T-cell (primary cell): ENCODE measurements at places on chromosomes 6 and 20.

- DNase-seq, result no peak
- H3K4me1 ChIP-seq, result no peaks in the 10 kb centered on the region
- H3K27me3 ChIP-seq, result no peaks in the 10 kb centered on the region
These were observed 112.8 kb upstream of the BMP2 start for GRCh38 chr20:6654513-6655252.

DNA sequence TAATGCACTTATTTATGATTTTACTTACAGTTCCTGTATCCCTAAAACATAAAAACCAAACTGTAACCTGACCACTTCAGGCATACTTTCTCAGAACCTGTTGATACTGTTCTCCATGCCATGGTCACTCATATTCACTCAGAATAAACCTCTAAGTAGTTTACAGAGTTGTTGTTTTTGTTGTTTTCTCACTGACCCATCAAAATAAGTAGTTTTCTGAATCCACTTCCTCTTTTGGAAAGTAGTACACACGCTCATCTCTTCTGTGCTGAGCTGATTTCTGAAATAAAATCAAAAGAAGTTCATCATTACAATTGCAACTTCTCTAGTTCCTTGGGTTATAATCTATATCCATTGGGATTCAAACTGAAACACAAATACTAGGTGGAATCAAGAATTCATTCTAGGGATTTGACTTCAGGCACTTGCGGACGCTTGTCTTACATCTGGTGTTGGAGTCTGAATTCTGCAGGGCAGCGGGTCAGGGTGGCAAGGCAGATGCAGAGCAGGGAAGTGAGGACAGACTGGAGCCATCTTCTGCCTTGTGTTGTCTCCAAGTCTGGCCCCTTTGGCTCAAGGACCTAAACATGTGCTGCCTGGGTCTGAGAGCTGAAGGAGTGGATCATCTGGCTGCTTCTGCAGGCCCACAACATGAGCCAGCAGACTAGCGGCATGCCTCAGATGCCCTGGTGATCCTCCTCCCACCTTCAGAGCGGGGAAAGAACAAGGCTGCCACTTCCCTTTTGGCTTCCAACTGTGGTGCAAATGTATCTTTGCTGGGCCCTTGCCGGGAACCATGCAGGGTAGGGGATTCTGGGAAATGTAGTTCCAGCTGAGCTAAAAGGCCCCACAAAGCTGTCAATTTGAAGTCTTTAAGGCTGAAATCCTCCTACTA is 167.9 kb upstream of the MYLIP start:
- H3K4me3 ChIP-seq, result no peak overlapping the region
- H3K4me1 ChIP-seq, result peaks cover 2% of the 10 kb centered on the region
- H3K27me3 ChIP-seq, result peaks cover under 1% of the 10 kb centered on the region
- no peak overlapping the region for H3K27ac ChIP-seq
- H3K36me3 ChIP-seq, result no peaks in the 10 kb centered on the region
- no peak for DNase-seq

DNA sequence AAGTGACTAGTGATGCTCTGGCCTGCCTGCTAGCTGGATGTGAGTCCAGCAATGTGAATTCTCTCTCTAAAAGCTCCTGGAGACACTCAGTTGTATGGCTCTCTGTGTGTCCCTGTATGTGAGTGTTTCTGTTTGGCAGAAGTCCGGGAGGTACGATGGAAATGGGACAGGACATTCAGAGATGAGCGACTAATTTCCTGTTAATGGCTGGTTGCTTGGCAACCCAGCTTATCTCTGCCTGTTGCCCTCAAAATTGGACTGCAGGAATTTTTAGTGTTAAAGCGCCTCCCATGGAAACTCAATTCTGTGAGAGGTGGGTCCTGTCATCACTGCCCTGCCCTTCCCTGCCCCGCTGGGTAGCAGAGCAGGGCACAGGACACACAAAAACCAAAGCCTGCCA is 136.8 kb upstream of the LRFN2 start:
- no peaks in the 10 kb centered on the region for H3K4me1 ChIP-seq
- H3K36me3 ChIP-seq, result no peaks in the 10 kb centered on the region
- peaks cover 11% of the 10 kb centered on the region for H3K27me3 ChIP-seq

DNA sequence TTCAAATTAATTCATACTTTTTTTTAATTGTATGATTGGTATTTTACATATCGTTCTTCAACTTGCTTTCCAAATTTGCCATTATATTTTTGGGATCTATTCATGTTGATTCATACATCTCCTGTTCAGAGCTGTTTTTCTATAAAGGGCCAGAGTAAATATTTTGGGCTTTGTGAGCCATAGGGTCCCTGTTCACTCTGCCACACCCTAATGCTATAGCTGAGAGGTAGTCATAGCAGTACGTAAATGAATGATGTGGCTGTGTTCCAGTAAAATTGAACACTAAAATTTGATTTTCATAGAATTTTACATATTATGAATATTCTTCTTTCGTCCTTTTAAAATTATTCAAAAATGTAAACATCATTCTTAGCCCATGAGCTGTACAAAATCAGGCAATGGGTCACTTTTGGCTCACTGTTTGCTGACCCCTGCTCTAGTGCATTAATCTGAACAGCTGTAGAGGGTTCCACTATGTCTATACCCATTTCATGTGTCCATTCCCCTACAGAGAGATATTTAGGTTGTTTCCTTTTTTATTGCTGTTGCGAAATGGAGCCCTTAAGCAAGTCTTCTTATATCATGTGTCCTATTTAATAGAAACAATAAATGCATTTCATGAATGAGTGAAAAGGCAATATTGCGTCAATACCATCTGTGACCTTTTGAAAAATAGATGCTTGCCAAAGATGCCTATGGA is 136.4 kb upstream of the SALL4 start:
- no peak for DNase-seq
- no peaks in the 10 kb centered on the region for H3K27me3 ChIP-seq
- H3K4me1 ChIP-seq, result no peaks in the 10 kb centered on the region
- no peak overlapping the region for H3K27ac ChIP-seq
- H3K4me3 ChIP-seq, result no peak overlapping the region

- no peaks in the 10 kb centered on the region for H3K4me1 ChIP-seq
- H3K27ac ChIP-seq, result no peak overlapping the region
- H3K36me3 ChIP-seq, result no peaks in the 10 kb centered on the region
- no peaks in the 10 kb centered on the region for H3K27me3 ChIP-seq
- no peak overlapping the region for H3K4me3 ChIP-seq
- no peak for DNase-seq
These were observed 134.7 kb downstream of the FAM83B start for GRCh38 chr6:54981276-54981609.

- peaks cover 3% of the 10 kb centered on the region for H3K4me1 ChIP-seq
- no peak for DNase-seq
- H3K36me3 ChIP-seq, result peaks cover 68% of the 10 kb centered on the region
- no peak overlapping the region for H3K4me3 ChIP-seq
These were observed 41.8 kb downstream of the KCNS1 start for GRCh38 chr20:45059022-45059728.

DNA sequence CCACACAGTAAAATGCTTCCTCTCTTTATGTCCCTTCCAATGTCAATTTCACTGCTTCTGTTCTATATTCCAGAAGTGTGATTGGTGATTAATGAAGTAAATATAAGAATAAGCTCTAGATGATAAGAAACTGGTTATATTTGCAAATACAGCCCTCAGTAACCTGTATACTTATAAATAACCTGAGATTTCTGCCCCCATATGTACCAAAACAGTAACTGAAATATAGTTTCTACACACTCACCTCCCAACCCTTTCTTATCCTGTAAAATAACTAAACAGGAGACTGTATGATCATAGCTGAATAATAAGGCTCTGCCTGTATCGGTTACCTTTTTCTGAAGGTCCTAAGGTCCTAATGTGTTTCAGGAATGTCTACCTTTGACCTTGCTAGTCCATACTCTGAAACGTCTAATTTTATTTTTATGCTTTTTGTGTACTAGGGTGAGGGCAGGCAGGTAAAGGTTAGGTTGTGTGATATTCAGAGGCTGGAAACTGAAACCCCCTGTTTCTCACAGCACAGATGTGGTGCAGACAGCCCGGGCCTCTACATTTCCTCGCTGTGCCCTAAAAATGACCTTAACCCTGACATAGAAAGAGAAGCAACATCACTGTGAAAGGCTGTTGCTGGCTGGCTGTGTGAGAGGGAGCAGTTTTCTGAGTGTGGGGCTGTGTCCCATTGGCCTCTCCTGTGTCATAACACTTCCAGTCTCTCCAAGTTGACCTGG is 378.8 kb downstream of the CENPW start:
- H3K27ac ChIP-seq, result no peak overlapping the region
- DNase-seq, result no peak
- no peaks in the 10 kb centered on the region for H3K27me3 ChIP-seq
- H3K36me3 ChIP-seq, result no peaks in the 10 kb centered on the region
- H3K4me3 ChIP-seq, result no peak overlapping the region
- no peaks in the 10 kb centered on the region for H3K4me1 ChIP-seq

GRCh38 chr6:140909156-140909555 is 1223.6 kb upstream of the GJE1 start:
- DNase-seq, result no peak
- H3K36me3 ChIP-seq, result no peaks in the 10 kb centered on the region
- H3K4me3 ChIP-seq, result no peak overlapping the region
- H3K4me1 ChIP-seq, result no peaks in the 10 kb centered on the region
- peaks cover 3% of the 10 kb centered on the region for H3K27me3 ChIP-seq
- no peak overlapping the region for H3K27ac ChIP-seq

- peaks cover 26% of the 10 kb centered on the region for H3K36me3 ChIP-seq
- no peak overlapping the region for H3K4me3 ChIP-seq
- no peak for DNase-seq
- H3K27ac ChIP-seq, result no peak overlapping the region
- peaks cover 10% of the 10 kb centered on the region for H3K4me1 ChIP-seq
These were observed 243.0 kb downstream of the ATXN1 start for GRCh38 chr6:16518265-16518664.

DNA sequence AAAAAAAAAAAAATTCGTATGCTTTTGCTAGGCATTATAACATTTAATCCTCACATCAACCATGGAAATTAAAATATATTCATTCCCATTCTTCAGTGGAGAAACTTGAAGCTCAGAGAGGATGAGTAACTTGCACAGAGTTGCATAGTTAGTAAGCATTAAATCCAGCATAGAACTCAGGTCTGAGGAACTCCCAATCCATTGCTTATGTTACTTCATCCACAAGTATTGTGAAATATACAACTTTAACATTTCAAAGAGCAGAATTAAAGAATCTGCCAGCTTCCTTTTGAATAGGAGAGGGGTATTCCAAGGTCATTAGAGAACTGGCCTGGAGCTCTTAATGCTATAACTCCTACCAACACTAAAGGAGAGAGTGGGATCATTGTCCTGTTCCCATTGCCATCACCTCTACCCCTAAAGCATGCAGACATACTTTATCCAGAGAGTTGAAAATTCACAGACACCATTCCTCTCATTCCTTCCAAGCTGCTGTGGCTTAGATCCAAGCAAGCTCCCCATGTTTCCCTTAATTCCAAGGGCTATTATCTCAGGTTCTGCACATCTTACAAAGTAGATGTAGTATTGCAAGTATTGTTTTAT is 91.9 kb downstream of the FLRT3 start:
- H3K4me1 ChIP-seq, result no peaks in the 10 kb centered on the region
- H3K4me3 ChIP-seq, result no peak overlapping the region
- H3K27me3 ChIP-seq, result no peaks in the 10 kb centered on the region
- no peak for DNase-seq

DNA sequence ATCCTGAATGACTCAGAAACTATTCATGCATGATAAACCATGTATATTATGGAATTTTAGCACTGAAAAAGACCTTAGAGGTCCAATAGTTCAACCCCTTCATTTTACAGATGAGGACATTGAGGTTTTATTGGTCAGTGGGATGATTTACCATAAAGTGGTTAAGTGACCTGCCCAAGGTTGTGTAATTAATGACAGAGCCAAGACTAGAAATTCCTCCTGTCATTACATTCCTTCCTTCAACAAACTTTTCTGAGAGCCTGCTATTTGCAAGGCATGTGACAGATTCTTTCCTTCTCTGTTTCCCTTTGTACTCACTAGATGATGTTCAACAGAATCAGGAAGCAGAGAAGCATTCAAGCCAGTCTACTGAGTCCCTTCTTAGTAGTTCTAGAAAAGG is 170.7 kb upstream of the KCNK16 start:
- H3K27me3 ChIP-seq, result no peaks in the 10 kb centered on the region
- H3K4me3 ChIP-seq, result no peak overlapping the region
- no peak for DNase-seq
- H3K4me1 ChIP-seq, result no peaks in the 10 kb centered on the region
- no peaks in the 10 kb centered on the region for H3K36me3 ChIP-seq

GRCh38 chr6:14010275-14010674 is 85.5 kb downstream of the RNF182 start:
- no peaks in the 10 kb centered on the region for H3K4me1 ChIP-seq
- DNase-seq, result no peak
- no peaks in the 10 kb centered on the region for H3K36me3 ChIP-seq
- peaks cover 2% of the 10 kb centered on the region for H3K27me3 ChIP-seq
- no peak overlapping the region for H3K4me3 ChIP-seq

DNA sequence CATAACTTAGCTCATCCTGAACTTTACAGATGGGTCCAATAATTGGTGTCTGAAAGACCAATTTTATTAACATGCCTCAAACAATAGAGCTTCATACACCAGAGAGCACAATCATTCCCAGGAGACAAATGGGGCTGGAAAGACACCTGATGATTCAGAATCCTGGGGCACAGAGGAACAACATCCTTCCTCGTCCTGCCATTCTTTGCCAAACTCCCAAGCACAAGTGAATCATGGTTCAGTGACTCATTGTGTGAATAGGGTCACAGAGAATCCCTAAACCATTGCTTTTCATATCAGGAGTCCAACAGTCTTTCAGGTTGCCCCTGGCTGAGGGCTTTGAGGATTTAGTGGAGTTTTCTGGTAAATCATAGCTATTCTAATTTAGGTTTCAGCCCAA is 266.4 kb upstream of the BMP2 start:
- no peak overlapping the region for H3K4me3 ChIP-seq
- H3K36me3 ChIP-seq, result no peaks in the 10 kb centered on the region
- H3K27me3 ChIP-seq, result no peaks in the 10 kb centered on the region
- DNase-seq, result no peak
- no peak overlapping the region for H3K27ac ChIP-seq

DNA sequence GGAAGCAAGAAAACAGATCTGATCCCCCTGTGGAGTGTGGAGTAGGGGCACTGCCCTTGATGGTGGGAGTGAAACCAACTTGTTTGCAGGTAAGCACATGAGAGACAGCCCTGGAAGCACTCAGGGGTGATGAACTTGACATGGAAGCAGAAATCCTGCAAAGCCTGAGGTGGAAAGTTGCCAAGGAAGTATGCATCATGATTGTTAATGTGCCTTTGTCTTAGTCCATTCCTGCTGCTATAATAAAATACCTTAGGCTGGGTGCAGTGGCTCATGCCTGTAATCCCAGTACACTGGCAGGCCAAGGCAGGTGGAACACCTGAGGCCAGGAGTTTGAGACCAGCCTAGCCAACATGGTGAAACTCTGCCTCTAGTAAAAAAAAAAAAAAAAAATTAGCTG is 40.2 kb upstream of the IFNGR1 start:
- H3K36me3 ChIP-seq, result no peaks in the 10 kb centered on the region
- H3K4me3 ChIP-seq, result no peak overlapping the region
- no peaks in the 10 kb centered on the region for H3K27me3 ChIP-seq
- no peak overlapping the region for H3K27ac ChIP-seq
- DNase-seq, result no peak
